Hindlimb muscle (tissue), 1 donor: ENCODE measurements at places on chromosomes 6 and 20.

DNA sequence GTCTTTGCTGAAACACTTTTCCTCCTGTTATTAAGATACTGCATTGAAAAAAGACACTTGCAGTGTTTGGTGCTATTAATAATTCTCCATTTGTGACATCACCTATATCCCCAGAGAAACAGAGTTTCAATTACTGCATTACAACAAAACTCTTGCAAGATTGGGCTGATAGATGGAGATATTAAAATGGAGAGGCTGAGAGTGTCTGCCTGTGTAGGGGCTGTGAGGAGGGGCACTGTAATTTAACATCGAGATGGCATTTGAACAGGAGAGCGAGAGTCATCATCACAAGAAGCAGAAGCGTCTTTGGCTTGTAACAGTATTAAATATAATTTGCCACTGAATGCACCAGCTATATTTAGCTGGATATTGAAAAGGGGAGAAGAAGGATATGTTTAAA, 316.5 kb downstream of the CDH26 start:
- no peak for DNase-seq

DNA sequence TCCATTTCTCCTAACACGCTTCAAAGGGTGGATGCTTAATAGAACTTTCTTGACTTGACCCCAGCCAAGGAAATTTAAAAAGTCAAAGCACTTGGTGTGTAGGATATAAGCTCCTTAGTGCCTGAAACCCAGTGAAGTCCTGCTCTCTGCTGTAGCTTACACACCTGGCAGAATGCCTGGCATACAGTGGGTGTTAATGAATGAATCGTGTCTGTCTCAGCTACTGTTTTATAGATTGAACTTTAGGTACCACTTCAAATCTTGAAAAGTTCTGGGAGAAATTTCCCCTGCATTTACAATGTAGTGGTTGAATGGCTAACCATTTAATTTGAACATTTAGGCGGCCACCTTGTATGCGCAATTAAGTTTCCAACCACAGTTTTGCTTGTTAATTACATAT, 70.5 kb upstream of the ZNF217 start:
- no peak for DNase-seq

DNA sequence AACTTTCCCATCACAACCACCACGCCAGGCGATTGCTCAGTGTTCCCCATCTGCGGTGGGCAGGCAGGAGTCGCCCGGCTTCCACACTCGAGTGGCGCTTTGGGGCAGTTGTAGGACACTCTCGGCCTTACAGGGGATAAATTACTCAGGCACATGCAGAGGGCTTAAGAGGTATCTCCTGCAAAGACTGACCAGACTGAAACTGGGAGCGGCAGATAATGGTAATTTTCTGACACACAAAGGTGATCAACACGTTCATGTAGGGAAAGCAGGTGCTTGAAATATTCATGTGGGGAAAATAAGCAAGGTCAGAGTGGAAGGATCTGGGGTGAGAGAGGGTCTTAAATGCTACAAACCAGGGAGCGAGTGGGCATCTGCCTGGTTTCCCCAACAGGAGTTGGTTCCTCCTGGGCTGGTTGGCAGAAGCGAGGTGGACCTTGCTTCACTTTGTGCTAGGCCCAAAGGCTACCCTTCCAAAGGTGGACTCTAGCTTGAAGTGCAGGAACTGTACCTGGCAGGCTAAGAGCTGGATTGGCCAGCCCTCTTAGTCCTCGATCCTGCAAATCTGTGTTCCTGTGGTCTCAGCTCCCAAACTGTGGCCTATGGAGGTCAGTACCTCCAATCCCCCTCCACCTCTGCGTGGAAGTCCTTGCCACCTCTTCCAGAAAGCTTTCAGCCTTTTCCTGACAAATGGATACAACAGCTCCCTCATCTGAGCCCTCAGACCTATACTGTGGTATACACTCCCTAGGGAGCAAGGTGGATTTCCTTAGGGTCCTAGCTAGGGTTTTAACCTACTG, 16.7 kb downstream of the PLAGL2 start:
- no peak for DNase-seq

DNA sequence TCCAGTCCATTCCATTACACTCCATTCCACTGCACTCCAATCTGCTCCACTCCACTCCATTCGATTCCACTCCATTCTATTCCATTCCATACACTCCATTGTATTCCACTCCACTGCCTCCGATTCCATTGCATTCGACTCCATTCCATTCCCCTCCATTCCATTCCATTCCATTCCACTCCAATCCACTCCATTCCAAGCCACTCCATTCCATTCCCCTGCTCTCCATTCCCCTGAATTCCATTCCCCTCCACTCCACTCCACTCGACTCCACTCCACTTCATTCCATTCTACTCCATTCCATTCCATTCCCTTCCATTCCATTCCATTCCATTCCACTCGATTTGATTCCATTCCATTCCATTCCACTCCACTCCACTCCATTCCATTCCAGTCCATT, 25.7 kb upstream of the DEFB125 start:
- DNase-seq = no peak

DNA sequence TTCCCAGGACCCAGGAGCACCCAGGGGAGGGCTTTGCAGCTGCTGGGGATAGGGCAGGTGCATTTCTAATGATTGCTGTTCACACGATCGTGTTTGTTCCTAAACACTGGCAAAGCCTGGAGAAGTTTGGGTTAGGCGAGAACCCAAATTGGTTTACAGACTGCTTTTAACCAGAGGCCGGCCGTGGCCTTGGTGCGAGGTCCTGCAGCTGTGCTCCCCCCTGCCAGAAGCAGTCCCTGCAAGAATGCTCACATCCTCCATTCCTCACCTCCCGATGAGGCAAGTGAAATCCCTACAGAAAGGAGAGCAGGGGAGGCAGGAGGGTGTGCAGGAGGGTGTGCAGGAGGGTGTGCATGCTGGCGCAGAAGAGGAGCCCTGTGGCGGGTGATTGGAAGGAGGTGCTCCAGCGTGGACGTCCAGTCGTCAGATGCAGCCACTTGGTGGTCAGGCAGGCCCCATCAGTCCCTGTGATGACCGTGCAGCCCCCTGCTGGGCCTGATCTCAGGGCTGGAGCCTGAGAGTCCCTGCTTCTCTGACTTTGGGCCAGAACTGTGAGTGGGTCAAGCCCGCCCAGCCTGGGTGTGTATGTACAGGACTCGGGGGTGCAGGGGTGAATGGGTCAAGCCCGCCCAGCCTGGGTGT, 55.7 kb upstream of the FRMD1 start:
- DNase-seq = no peak

GRCh38 chr6:111482959-111483735, at the start of gene REV3L:
REV3L (minus strand) TSS chr6:111483218; CDS start chr6:111482888, 330 bp downstream.
- peak; percentile 92 for DNase-seq

GRCh38 chr20:42024653-42025052, 406.5 kb upstream of the CHD6 start:
- peak; percentile 25 for DNase-seq

DNA sequence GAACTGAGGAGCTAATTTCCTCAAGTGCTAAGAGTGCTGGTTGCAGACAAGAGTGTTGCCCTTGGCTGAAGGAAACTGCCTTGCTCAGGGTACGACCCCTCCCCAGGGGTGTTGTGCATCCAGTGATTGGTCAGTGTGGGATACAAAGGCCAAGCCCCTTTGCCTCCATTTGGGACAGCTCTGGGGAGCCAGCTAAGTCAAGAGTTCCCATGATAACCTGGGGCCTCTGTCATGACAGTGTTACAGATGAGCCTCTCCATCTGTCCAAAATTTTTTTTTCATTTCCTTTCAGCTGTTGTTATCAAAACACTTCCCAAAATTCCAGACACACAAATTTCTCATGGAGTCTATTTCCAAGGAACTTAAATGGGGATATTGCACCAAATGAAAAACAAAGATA, 93.3 kb downstream of the HS3ST5 start:
- no peak for DNase-seq

DNA sequence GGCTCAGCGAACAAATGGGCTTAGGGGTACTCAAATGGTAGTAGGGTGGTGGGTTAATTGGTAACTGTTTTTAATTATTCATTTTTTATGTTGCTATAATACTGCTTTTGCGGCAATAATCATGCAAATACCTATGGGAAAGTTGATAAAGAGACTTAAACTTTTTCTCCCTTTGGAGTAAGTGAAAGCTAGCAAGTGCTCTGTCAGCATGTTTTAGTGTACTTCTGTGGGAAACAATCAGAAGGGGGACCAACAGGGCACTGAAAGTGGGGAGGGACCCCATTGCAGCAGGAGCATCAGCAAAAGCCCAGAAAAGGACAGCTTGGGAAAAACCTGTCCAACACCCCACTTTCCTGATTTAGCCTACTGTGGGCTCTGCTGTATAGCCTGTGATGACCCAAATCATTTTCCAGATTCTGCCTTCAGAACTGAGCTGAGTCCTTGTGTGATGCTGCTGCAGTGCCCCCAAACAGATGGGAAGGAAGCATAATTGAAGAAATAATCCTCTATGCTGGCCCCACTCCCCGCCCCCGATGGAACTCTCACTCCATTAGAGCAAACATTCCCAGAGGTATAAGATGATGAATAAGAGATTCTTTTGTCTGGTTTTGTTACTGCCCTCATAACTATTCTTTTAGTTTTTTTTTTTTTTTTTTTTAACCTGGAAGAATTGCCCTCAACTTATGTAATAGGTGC, 322.8 kb downstream of the CD83 start:
- DNase-seq = no peak

GRCh38 chr6:29994826-29995225, 52.5 kb downstream of the HLA-A start:
- no peak for DNase-seq

GRCh38 chr6:170346649-170347048, 40.1 kb downstream of the FAM120B start:
- no peak for DNase-seq

DNA sequence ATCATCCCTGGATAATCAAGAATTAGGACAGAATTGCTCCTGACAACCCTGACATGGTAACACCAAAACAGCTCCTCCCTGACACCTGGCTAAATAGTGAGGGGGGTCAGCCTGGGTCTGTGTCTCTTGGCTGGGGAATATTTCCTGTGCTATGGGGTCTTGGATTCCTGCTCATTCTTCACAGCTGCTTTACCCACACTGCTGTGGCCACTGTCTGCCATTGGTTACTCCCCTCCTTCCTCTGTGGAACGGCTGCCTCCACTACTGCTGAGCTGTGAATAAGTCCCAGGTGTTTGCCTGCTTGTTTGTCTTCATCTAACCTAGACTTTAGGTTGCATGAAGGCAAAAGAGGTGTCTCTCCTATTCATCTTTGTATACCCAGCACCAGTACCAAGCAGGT, 33.9 kb upstream of the TXLNB start:
- no peak for DNase-seq

DNA sequence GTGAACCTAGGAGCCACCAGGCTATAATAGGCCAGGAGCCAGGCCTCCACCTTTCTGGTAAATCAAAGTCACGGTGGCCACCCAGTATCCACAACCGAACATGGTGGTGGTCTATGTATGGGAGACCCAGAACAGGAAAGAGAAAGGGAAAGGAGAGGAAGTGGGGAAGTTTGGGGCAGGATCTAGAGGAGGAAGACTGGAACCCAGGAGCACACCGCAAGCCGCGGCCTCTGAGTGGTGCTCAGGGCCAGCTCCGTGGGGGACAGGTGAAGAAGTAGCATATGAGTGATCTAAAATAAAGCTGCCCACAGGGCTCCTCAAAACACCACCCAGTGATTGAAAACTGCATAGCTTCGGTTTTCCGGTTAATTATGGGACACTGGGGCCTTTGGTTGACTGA, 214.8 kb downstream of the ZDHHC14 start:
- no peak for DNase-seq

DNA sequence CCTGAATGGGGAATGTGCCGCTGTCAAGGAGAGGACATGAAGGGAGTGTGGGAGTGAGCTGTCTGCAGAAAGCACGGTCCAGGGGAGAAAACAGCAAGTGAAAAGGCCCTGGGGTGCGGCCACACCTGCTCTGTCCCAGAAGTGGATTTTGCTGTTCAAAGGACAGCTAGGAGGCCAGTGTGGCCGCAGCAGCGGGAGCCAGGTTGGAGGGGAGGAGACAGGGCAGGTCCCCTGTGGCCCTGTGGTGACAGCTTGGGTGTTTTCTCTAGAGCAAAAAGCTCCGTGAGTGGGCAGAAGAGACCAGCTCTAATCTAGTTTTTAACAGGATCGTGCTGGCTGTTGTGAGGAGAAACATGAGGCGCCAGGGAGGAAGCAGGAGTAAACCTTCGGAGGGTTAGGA, 4.5 kb upstream of the SLC52A3 start:
- DNase-seq = no peak

- DNase-seq = no peak
Measured at GRCh38 chr20:25282034-25282781, 34.3 kb downstream of the PYGB start.

DNA sequence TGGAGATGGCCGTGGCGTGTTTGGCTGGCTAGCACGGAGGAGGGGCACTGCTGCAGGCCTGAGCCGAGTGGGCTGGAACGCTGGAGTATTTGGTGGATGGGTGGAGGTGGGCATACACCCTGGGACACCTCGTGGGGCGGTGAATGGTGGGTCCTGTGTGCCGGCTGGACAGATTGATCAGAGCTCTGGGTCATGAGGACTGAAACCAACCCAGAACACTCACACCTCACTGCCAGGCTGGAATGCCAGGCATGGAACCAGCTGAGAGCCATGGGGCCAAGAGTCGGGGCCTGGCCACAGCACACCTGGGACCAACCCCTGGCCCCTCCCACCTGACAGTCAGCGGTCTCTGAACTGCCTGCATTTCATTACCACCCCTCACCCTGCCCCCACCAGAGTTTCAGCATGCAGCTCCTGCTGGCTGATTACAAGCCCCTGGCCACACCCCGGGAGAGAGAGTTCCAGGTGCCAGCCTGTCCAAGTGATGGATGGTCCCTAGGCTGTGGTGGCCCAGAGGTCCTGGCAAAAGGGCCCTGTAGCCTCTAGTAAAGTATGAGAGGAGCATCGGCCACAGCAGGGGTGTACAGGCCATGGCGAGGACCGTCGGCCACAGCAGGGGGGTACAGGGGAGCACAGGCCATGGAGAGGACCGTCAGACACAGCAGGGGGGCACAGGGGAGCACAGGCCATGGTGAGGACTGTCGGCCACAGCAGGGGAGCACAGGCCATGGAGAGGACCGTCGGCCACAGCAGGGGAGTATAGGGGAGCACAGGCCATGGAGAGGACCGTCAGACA, 3.3 kb downstream of the NPBWR2 start:
- no peak for DNase-seq

GRCh38 chr6:2471472-2471871, 226.1 kb upstream of the GMDS start:
- DNase-seq = no peak

DNA sequence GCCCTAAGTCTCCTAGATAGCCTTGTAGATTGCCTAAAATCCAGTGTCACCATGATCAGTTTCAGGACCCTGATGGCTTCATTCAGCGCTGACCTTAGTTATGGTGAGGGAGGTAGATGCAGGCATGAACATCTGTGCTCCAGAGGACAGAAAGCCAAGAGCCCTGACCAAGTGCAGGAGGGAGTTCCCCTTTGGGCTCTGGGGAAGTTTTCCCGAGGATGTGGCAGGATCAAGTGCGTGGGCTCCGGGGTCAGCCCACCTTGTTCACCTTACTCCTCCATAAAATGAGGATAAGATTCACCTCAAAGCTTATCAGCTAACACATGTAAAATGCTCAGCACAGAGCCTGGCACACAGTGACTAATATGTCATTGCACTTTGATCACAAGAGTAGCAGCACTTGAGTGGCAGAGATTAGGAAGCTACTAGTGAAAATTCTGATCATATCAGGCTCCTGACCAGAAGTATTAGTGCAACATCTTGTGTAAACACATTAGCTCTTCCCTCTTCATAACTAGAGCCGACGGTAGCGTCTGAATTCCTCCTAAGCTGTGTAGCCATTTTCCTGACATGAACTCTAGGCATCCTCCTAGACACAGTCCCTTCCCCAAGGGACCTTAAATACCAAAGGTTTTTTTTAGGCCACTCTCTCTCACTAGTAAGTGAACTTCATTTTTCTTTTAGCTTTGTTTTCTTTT, 125.2 kb downstream of the SULF2 start:
- DNase-seq = no peak

GRCh38 chr6:29999416-29999815, 57.1 kb downstream of the HLA-A start:
- no peak for DNase-seq
